Airway epithelial cell (primary cell): ENCODE measurements at places on chromosomes 6 and 20. TPM values are rescaled to one million over a fixed set of nuclear protein-coding genes. Genes with fewer than 3 reads are reported as not detected.

HAO1 gene
- not detected in 2 replicates for total RNA-seq

ATG5 gene
- 25.9 and 31.0 TPM in 2 replicates for total RNA-seq

DEF6 gene
- 37.3 and 40.5 TPM in 2 replicates for total RNA-seq

SLC2A10 gene
- 11.5 and 13.2 TPM in 2 replicates for total RNA-seq

KIAA0408 gene
- 0.28 TPM in 1 of 2 replicates, not detected in the other for total RNA-seq

PSMB8 gene
- 18.8 and 20.0 TPM in 2 replicates for total RNA-seq

VGLL2 gene
- not detected in 2 replicates for total RNA-seq

SLC12A5 gene
- total RNA-seq, result 0.56 and 0.98 TPM in 2 replicates

HSD17B8 gene
- 28.8 and 35.9 TPM in 2 replicates for total RNA-seq

FBXO30 gene
- 3.4 and 5.1 TPM in 2 replicates for total RNA-seq

LTB gene
- 0.85 and 1.5 TPM in 2 replicates for total RNA-seq

RNF146 gene
- 13.3 and 16.4 TPM in 2 replicates for total RNA-seq

ELOVL2 gene
- total RNA-seq, result under 0.01 TPM in 1 of 2 replicates, not detected in the other

CENPW gene
- 22.8 and 30.6 TPM in 2 replicates for total RNA-seq

CYP39A1 gene
- 1.8 and 2.4 TPM in 2 replicates for total RNA-seq

TUBB1 gene
- not detected in 2 replicates for total RNA-seq

SLC22A2 gene
- not detected in 2 replicates for total RNA-seq

BAG2 gene
- 1.6 and 1.7 TPM in 2 replicates for total RNA-seq

F13A1 gene
- 0.05 TPM in 1 of 2 replicates, not detected in the other for total RNA-seq

CPNE5 gene
- total RNA-seq, result 0.05 and 0.07 TPM in 2 replicates

RPS6KA2 gene
- 11.3 and 21.2 TPM in 2 replicates for total RNA-seq

SH3BGRL2 gene
- 9.5 and 11.1 TPM in 2 replicates for total RNA-seq

CDH4 gene
- total RNA-seq, result 2.0 and 2.9 TPM in 2 replicates

WFDC5 gene
- total RNA-seq, result 0.56 and 1.2 TPM in 2 replicates

CD93 gene
- under 0.01 TPM in 2 replicates for total RNA-seq

RIPOR2 gene
- total RNA-seq, result 0.21 TPM in 1 of 2 replicates, not detected in the other

NXT1 gene
- total RNA-seq, result 43.1 and 44.8 TPM in 2 replicates

TMEM244 gene
- total RNA-seq, result not detected in 2 replicates

NFYA gene
- 7.5 and 16.2 TPM in 2 replicates for total RNA-seq

ZFP57 gene
- total RNA-seq, result 0.42 and 1.3 TPM in 2 replicates

NOX3 gene
- not detected in 2 replicates for total RNA-seq

FLRT3 gene
- total RNA-seq, result 19.7 and 19.9 TPM in 2 replicates

ZBTB46 gene
- total RNA-seq, result 0.42 and 0.93 TPM in 2 replicates

CST1 gene
- total RNA-seq, result 0.28 TPM in 1 of 2 replicates, not detected in the other

APOBEC2 gene
- 0.63 TPM in 1 of 2 replicates, not detected in the other for total RNA-seq

C20orf144 gene
- not detected in 2 replicates for total RNA-seq

OTOR gene
- not detected in 2 replicates for total RNA-seq

EYA4 gene
- 1.4 and 3.9 TPM in 2 replicates for total RNA-seq

LBP gene
- not detected in 2 replicates for total RNA-seq

TXLNB gene
- total RNA-seq, result not detected in 2 replicates

TREM1 gene
- total RNA-seq, result 3.0 and 6.2 TPM in 2 replicates

RIMS4 gene
- total RNA-seq, result not detected in 2 replicates

FAXC gene
- 3.9 and 5.9 TPM in 2 replicates for total RNA-seq

ANKRD66 gene
- total RNA-seq, result not detected in 2 replicates

TP53TG5 gene
- total RNA-seq, result not detected in 2 replicates

KCNK17 gene
- not detected in 2 replicates for total RNA-seq

RIPOR3 gene
- total RNA-seq, result 0.05 and 0.56 TPM in 2 replicates

DZANK1 gene
- 0.71 and 1.1 TPM in 2 replicates for total RNA-seq

ZSCAN12 gene
- total RNA-seq, result 3.4 and 3.5 TPM in 2 replicates

POU5F1 gene
- total RNA-seq, result 0.60 and 3.5 TPM in 2 replicates

CRISP2 gene
- total RNA-seq, result not detected in 2 replicates

CD83 gene
- 0.56 and 2.5 TPM in 2 replicates for total RNA-seq

ZBTB12 gene
- 0.46 and 0.99 TPM in 2 replicates for total RNA-seq

RAET1E gene
- total RNA-seq, result 13.7 and 16.3 TPM in 2 replicates
